ENCODE measurements at places on chromosomes 4 and X.

GRCh38 chr4:83259586-83259985, 25.0 kb downstream of the COQ2 start:
- DNase-seq: no peak

DNA sequence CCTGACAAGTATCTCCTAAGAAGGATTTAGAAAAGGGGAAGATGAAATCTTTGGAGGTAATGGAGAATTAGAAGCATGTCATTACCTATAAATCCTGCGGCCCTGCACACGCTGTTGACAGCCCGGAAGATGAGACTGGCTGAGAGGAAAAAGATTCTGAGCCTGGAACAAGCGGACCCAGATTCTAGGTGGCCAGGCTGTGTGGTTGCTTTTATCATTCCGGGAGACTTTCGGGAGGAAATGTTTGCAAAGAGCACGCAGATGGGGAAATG, 5.8 kb upstream of the PPP2R3B start:
- DNase-seq: no peak

GRCh38 chr4:123350191-123350544, 46.4 kb upstream of the SPRY1 start:
- DNase-seq: no peak

- no peak for DNase-seq
These were observed 445.2 kb upstream of the ZFP42 start for GRCh38 chr4:187550256-187550950.
